ENCODE measurements at places on chromosomes 5 and 9.

GRCh38 chr9:122228568-122229484 lies at the start of gene LHX6:
Gene LHX6 (minus strand): TSS chr9:122228957. CDS start chr9:122228740, 217 bp downstream.
- DNase-seq = no peak

- DNase-seq = peak; percentile 65
Observed at GRCh38 chr5:10111571-10111970, 138.1 kb downstream of the ATPSCKMT start.

DNA sequence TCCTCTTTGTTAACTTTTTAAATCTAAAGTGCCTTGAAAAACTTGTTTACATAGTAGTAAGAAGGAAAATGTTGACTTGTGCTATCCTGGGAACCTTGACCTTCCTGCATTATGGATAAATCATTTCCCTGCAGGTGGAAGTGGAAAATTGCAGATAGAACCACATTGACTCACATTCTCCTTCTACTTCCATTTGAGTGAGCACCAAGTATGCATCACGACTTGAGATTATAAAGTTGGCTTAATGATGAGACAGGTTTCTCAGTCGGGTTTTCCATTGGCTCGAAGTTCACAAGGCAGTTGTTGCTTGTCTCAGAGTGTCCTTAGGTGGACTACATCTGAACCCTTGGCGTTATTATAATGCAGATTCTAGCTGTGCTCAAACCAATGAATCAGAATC lies 39.9 kb downstream of the DOCK8 start:
- no peak for DNase-seq

- no peak for DNase-seq
Observed at GRCh38 chr9:14362175-14362574, 48.2 kb upstream of the NFIB start.

DNA sequence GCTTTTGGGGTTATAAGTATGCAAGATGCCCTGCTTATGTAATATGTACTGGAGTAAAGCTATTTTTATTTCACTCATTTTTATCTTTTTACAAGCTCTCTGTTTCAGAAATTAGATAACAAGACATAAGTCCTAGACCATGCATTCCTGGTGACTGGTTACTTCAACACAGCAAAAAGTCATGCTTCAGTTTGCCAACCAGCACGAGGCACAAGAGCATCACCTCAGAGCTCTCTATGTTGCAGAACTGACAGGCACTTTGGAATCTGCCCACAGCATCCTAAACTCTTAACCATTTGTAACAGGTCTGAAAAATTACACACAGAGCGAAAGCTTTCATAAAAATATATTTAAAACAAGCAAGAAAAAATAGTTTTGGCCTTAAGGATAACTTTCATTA lies 112.8 kb downstream of the MARCHF11 start:
- no peak for DNase-seq

GRCh38 chr5:154302161-154302560 lies 111.6 kb downstream of the GALNT10 start:
- DNase-seq = no peak

DNA sequence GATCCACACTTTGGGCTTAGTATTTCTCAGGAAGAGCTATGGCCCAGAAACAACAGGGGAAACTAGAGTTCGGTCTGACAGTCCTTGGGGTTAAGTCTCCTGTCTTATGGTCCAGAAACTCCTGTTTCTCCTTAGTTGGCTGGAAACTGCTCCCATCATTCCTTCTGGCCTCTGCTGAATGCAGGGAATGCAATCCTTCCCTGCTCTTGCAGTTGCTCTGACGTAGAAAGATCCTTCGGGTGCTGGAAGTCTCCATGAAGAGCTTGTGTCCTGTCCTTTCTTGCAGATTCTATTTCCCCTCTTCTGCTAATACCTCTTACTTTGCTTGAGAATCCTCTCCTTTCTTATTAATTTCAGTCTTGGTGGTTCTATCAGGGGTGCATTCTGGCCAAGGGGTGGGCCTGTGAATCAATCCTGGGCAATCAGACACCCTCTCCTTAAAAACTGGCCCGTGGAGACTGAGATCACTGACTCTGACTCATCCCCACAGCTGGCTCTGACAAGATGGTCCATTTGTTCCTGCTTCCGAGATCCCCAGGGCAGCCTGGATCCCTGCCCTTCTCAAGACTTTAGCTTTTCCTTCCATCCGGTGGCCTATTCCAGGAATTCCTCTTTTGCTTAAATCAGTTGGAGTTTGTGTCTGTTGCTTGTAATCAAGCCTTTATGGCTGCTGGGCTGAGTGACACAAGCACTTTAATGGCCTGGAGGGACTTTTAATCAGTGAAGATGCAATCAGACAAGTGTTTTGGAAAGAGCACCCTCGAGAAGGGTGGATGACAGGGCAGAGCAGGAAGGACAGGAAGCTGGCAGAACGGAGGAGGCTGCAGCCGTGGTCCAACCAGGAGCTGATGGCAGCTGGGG lies 23.7 kb downstream of the PTGS1 start:
- no peak for DNase-seq

- peak; percentile 31 for DNase-seq
Observed at GRCh38 chr5:1201327-1202025, at the start of gene SLC6A19. Gene SLC6A19 (plus strand): TSS chr5:1201595. CDS start chr5:1201651, 56 bp downstream.

DNA sequence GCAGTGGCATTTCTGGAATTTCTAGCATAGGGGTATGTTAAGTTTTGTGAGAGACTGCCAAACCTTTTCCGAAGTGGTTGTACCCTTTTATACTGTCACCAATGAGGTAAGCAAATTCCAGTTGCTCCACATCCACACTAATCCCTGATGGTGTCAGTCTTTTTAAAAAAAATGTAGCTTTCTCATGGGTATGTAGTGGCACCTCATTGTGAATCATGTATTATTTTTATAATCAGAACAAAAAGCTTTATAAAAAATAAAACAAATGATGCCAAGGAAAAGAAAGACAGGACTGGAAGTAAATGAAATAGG lies 93.4 kb upstream of the CLINT1 start:
- DNase-seq = no peak

GRCh38 chr5:36641431-36641830 lies 35.0 kb downstream of the SLC1A3 start:
- DNase-seq = no peak

DNA sequence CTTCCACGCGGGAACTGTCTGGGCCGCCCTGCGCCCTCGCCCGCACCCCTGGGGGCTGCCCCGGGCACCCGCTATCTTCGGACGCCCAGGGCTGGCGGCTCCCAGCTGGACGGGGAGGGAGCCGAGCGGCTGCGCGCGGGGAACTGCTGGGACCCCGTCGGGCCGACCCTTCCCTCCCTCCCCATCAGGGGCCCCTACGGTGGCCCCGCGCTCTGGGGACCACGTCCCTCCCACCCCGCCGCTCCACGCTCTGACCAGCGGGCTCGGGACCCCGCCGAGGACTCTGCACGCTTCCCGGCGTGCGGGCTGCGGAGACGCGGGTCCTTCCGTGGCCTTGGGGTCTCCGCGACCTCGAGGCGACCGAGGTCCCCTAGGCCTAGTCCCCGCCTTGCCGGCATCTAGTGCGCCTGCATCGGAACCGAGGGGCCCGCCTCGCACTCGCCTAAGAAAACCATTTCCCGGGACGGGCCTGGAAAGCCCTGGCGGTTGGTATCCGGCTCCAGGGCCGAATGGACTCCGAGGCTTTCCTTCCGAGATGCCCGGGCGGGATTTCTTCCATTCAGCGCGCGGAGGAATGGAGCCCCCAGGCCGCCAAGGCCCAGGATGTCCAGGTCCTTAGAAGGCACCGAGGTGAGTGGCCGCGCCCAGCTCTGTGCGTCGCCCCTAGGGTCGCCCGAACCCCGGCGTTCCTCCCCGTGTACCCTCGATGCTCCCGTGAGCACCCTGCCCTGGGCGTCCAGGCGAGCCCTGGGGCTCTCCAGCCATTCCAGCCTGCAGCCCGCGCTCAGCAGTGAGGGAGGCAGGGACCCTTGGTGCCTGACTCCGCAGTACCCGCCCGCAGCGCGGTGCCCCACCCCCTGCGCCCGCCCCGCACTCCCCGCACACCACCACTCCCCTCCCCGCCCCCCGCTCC lies 705 bp upstream of the SLC6A3 start:
- no peak for DNase-seq

DNA sequence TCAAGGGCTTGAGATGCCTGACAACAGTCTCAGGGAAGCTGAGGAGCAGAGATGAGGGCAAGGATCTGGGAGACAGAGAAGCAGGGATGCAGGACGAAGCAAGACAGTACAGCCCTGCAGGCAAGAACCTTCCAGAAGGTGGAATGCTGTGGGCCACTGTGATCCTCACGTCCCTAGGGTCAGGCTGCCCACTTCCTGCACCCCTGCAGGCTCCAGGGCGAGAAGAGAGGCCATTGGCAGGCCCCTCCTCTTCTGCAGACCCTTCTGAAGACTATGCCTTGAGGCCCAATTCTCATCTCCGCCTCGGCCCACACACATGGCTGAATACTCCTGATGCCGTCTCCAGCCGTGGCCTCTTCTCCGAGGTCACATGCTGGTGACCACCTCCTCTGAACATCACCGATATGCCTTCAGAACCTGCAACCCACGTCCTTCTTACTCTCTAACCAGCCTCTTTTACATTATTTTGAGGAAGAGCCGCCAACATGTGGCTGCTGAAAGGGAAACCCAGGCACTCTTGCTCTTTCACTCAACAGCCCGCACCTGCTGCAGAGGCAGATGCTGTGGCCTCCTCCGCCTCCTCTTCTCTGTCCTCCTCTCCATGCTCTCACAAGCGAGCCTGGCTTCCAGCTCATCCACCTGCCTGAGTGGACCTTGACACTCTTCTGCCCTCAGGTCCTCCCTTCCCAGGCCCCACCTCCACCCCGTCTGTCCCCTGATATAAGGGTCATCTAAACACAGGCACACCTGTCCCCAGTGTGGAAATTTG lies 181.5 kb downstream of the IRX2 start:
- no peak for DNase-seq

DNA sequence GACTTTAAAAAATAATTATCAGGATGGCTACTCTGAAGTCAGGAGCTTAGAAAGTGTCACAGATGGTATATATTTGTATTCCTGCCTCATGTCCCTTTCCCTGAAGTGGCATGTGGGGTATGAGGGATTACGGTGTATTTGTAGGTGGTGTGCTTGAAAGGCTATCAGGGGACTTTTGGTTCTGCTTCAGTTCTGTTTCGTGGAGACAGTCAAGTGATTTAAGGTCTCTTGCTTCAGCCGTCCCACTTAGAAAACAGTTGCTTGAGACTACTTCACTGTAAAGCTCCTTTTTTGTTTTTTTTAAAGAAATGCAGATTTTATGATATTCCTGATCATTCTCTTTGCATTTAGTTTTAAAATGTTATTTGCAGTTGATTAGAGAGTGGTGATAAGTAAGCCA lies 18.3 kb downstream of the PARP8 start:
- DNase-seq = no peak

DNA sequence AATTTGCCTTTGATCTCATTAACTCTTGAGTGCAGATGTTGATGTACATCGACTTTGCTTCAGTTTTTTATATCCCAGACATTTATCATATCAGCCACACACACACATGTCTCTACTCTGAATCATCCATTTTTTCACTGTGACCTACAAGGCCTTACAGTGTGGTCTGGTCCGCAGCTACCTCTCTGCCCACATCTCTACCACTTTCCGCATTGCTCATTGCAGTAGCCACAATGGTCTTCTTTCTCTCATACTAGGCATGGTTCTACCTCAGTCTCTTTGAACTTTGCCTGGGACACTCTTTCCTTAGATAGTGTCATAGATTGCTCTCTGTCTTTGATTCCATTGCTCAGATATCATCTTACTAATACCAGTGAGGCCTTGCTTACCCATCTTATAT lies 87.9 kb upstream of the FSD1L start:
- peak; percentile 72 for DNase-seq

DNA sequence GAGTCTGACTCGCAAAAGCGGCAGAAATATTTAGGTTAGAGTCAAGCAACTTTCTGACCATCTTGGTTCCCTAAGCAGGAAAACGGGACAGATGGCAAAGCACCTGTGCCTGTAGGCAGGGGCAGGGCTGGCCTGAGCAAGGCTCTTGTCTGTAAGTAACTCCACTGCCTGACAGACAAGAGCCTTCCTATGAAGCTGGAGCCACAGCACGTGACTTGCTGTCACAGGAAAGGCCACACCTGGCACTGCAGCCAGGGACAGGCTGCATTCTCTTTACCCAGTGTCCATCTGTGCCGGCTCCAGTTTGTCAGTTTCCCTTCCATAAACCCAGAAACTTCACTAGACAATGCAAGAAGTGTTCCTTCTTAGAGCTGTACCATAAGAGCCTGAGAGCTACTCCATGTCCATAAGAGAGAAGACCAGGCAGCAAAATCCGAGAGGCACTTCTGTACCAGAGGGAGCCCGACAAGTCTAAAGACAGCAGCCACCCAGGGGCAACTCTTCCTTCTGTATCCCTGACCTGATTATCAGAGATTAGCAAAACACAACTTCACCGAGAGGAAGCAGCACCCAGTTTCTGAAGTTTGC lies 78.1 kb downstream of the GPR21 start:
- no peak for DNase-seq

GRCh38 chr9:108864446-108864845 lies 2.4 kb downstream of the ACTL7A start:
- no peak for DNase-seq

- DNase-seq = no peak
Observed at GRCh38 chr5:5483880-5484598, 61.6 kb downstream of the ICE1 start.

DNA sequence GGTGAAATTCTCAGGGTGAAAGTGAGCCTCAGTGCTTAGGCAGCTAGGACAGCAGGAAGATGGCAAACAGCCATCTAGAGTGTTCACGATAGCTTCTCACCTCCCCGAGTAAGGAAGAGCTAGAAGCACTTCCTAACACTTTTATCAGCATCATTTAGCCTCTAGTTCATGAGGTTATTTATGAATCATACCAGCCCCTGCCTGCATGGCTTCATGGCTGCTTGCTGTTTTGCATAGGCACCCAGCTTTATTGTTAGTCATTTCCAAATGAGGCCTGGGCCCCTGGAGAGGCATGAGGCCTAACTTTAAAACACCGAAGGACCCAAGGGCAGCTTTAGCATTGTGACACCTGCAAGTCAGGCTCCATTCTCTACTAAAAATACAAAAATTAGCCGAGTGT lies 134.9 kb upstream of the PANK3 start:
- DNase-seq = no peak

DNA sequence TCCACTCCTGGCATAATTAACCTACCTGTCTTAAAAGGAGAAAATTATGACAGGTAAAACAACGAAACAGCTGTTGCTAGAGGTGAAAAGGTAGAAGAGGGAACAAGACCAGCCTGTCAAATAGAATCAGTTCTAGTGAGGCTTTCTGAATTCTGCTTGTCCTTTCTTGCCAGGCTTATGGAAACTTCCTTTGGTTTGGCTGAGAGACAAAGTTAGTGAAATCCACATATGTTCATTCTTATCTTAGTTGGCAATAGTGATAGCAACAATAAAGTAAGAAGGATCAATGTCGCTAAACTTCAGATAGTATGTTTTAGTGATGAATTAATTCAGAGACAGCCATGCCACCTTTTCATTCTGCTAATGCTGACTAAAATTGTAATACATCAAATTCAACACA lies 34.4 kb downstream of the HAPLN1 start:
- DNase-seq = no peak

GRCh38 chr5:54876-55569 lies 36.9 kb upstream of the PLEKHG4B start:
- DNase-seq = no peak
